ENCODE measurements at places on chromosomes 4 and X.

DNA sequence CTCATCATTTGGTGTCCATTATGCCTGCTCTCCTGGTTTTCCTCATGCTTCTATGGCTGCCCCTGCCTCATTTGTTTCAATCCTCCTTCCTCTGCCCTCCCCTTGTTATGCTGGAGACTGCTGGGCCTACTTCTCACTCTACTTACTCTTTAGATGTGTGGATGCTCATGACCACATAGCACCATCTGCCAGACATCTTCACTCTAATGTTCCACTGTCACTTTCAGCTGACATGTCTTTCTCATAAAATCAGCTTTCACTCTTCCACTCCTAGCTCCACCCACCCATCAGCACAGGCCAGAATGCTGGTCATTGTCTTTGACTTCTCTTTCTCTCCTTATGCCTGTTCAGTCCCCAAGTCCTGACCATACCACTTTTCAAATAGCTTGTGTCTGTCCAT is 86.8 kb downstream of the REPS2 start:
- no peak for DNase-seq

GRCh38 chrX:155056877-155057792 is 13.8 kb downstream of the CMC4 start:
- DNase-seq: peak; percentile 18

DNA sequence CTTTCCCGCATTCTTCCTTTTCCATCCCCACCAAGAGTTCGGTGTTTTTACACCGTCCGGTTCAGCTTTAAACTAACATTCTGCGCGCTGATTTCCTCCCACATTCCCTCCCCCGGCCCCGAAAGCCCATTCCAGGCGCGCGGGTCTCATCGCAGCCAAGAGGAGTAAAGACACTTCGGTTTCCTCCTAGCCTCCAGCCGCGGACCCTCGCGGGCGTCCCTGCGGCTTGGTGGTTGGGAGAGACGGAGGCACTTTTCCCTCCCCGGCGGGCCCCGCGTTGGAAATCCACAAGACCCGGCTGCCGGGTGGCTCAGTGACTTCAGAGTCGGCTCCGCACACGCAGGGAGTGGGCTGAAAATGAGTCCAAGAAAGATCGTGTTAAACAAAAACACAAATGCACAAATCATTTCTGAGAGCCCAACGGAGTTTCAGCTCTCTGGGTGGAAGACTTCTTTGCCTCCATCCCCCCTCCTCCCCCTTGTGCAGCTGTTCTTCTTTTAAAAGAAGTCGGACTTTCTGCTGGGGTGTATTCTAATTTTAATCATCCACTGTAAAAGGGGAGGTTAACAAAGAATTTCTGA is 2.0 kb upstream of the ARX start:
- DNase-seq: no peak

- DNase-seq: no peak
Observed at GRCh38 chr4:185987961-185988627, 80.9 kb upstream of the TLR3 start.

DNA sequence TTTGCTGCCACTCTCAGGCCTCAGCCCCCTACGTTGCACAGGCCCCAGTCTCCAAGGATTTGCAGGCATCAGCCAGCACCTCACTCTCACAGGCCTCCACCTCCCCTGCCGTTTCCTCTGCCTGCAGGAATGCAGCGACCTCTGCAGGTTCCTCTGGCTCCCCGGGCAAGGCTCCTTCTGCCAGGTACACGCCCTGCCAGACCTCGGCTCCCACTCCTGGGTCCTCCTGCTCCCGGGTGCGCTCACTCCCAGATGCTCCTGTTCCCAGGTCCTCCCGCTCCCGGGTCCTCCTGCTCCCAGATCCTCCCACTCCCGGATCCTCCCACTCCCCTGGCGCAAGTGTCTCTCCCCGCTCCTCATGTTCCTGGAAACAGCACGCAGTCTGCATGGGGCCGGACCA is 144.4 kb upstream of the RADX start:
- DNase-seq: no peak

- no peak for DNase-seq
Observed at GRCh38 chr4:137263206-137263605, 269.1 kb downstream of the PCDH18 start.

- no peak for DNase-seq
Observed at GRCh38 chr4:182876427-182876826, 40.8 kb downstream of the DCTD start.

GRCh38 chrX:12425496-12425895 is 287.2 kb downstream of the FRMPD4 start:
- DNase-seq: no peak

- DNase-seq: no peak
Observed at GRCh38 chrX:151713849-151714248, 2.0 kb upstream of the FATE1 start.

- DNase-seq: no peak
Observed at GRCh38 chrX:10893976-10894375, 217.2 kb upstream of the HCCS start.

- no peak for DNase-seq
Observed at GRCh38 chr4:148749403-148749802, 307.2 kb upstream of the NR3C2 start.

DNA sequence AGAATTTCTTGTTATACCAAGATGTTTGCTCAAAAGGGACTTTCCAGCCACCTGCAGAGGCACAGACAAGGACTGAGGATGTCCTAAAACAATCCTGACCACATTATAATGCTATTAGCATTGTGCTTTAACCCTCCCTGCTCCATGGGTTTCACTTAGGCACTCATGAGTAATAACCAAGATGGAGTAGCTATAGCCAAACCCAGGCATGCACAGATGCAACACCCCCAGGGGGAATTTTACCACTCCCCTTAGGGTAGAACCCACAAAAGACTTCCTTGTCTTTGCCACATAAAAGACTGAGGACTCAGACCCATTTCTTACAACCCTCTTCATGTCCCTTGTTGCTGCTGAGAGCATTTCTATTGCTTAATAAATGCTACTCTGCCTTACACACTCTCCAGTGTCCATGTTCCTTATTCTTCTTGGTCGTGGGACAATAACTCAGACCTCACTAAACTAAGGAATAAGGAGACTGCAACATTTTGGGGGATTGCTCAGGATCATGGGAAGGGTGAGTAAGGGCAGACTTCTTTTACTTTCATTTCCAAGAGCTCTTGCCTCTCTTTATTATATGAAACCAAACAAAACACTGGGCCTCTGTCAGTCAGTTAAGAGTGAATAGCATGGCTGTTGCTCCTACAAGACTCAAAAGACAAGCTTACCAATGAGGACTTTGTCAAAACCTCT is 103.5 kb downstream of the TECRL start:
- DNase-seq: no peak

- DNase-seq: no peak
Observed at GRCh38 chr4:78297116-78297800, 240.1 kb downstream of the FRAS1 start.

DNA sequence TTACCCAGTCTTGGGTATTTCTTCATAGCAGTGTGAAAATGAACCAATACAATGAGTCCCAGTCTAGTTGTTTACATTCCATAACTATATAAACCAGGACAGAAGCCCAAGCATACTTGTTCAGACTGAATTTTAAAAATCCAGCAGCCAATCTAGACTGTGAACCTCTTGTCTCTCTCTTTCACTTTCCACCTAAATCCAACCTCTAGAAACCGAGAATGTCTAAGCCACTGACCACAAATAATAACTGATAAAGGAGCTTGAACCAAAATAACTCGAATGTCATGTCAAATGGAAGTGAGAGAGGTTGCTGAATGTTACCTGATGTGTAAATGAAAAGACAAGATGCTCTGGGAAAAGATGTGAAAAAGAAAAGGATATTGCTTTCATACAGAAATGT is 544.7 kb downstream of the NLGN4X start:
- no peak for DNase-seq

GRCh38 chr4:109411964-109412363 is 21.7 kb upstream of the SEC24B start:
- DNase-seq: no peak

- DNase-seq: no peak
Observed at GRCh38 chr4:100519205-100519604, 1.4 kb upstream of the EMCN start.

Measured in stimulated activated CD4-positive, alpha-beta T cell treated with anti-CD3 and anti-CD28 coated beads, Interleukin-4, amount 100 ng/mL, for 4 hours (primary cell).